KG1 (cell line): ENCODE measurements at places on chromosomes 3 and 15.

- DNase-seq, result no peak
These were observed 622.9 kb upstream of the SGO1 start for GRCh38 chr3:20808864-20809263.

DNA sequence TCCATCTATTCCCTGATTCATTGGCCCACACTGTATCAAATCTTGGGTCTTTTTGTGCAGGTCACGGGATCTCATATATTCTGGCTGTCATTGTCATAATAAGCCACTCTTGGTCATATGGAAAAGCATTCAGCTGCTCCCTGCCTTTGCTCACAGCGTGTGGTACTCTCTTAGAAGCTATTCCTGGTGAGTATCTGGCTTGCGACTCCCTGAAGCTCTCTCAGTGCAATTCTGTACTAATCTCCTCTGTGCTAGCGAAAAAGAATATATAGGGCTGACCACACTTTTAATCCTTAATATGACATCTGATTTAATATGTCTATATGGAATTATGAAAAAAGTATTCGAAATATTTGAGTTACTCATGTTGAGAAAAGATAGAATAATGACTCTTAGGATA is 440.8 kb upstream of the GBE1 start:
- DNase-seq, result no peak

DNA sequence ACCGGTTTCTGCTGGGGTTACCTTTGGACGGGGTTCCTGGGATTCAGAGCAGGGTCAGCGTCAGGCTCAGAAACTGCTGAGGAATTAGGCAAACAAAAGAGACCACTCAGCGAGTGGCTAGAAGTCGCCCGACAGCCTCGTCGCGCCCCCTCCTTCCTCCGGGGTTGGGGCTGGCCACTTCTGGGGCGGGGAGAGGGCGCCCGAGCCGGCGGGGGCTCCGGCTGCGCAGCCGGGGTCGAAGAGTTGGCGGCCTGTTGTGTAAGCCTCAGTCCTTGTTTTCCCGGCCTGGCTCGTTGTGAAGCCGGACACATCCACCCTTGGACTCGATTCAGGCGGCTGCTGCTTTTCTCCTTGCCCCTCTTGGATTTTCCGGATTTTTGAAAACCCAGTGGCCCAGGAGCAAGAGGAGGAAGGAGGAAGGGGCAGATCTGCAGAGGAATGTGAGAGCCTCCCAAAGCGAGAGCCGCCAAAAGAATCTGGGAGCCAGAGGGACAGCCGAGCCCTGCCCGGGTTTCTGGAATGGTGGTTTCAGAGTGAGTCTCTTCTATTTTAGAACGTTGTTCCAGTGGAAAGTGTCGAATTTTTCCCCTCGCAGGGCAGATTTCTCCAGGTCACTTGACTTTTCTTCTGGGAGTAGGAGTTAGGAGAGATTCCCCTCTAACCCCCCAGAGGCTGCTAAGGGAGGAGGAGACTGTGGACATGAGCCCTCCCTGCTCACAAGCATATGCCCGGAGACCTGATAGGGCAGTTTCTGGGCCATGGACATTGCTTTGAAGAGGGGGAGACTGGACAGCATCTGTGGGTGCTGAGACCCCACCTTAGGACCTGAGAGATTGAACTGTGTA is 666 bp downstream of the SNX33 start:
- no peak for DNase-seq

DNA sequence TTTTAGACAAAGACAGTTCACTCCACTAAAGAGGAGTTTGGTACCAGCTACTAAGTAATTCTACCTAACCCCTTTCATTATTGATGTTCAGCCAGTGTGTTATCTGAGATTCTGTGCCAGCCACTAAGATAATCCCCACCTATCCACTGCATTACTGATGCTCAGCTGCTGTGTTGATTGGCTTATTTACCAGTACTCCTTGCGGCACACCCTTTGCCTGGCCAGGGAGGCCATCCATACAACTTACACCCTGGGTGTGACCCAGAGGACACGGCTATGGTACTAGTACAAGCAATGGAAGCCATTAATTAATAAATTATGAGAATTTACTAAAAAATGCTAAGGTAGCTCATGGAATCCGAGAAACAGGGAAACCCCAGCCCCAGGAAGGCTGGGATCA is 290.7 kb upstream of the CTNNB1 start:
- no peak for DNase-seq

- no peak for DNase-seq
These were observed 10.1 kb upstream of the PPP1R2 start for GRCh38 chr3:195553268-195553667.

GRCh38 chr3:187101184-187102072 is 37.9 kb downstream of the RPL39L start:
- no peak for DNase-seq

DNA sequence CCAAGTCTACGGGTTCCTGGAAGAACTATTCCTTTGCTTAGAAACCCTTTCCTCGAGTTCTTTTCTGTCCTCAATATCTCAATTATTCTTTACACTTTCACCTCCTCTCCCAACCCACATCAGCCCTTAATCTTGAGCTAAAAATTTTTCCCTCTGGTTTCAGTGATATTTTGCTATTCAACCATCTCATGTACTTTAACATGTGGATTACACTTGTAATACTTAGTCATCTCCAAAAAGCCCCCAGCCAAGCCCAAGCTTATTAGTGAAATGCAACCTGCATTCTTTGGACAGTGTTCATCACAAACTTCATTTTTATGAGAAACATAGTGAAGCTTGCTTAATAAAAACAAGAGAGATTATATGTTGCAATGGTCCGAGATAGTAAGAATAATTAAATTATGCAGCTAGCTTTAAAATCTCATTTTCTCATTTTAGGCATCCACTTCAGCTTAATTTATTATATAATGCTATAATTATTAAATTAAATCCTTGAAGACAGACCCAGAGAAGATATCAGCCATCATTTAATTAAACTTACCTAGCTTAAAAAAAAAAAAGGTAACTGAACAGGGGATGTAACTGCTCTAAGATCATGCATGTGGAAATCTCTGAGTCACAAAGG is 534.5 kb upstream of the TBL1XR1 start:
- DNase-seq, result no peak

DNA sequence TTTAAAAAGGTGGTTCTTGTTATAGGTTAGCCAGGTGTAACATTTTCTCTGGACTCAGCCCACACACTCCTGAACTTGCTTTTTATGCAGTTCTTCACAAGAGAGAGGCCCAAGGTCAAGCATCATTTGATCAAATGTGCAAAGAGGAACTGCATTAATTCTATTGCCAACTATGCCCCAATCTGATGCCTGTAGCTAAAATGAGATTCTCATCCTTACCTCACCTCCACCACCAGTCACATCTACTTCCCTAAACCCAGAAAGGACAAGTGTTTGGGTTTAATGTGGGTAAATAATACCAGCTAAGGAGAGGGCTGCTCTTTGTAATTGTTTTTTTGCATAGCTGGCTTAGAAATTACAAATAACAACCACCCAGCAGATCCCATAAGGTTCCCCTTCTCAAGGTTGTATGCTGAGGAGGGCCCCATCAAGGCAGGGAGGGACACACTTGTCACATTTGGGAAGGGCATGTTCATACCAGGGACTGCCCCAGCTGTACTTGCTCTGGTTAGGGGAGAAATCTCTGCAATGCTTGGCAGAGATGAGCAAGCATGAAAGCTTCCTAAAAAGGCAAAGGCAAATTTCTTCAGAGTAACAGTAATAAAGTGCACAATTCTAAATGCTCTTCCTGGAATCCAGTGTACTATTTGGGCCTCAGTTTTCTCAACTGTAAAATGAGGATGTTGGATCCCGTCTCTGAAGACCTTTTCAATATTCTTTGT is 76.2 kb downstream of the TGFBR2 start:
- DNase-seq, result no peak

- DNase-seq, result no peak
These were observed 57.6 kb upstream of the ATP11B start for GRCh38 chr3:182735672-182736071.

DNA sequence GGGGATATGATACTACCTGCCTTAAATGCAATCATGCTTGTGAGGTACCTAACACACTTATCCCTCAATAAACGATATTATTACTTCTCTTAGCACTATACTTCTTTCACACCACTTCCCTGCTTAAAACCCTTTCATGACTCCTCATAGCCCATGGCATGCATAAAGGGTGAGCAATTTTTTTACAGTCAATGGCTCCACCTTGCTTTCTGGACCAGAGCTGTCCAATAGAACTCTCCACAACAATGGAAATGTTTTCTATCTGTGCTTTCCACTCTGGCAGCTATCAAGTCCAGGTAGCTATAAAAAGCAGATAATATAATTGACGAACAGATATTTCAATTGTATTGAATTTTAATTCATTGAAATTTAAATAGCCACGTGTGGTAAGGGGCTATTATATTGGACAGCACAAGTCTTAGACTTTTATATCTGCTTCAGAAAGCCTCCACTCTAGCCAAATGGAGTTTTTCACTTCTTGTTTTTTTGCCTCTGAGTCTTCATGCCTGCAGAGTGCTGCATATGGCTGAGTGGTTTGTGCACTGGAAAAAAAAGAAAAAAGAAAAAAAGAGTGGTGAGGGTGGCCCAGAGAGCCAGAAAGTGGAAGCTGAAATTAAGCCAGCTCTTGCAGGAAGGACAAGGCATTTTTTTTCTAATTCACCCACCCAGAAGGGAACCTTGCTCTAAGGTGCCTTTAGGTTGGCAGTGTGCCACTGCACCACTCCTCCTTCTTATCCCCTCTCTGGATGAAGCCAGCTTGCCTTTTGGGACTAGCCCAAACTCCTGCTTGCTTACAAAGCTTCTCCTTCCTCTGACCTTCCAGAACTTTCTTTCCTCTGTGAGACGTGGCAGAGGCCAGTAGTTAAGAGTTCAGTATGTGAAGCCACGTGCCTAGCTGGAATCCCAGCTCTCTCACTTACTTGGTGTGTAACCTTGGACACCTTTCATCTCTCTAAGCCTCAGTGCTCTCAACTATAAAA is 239.0 kb upstream of the LRTM1 start:
- DNase-seq, result no peak

- no peak for DNase-seq
These were observed 135.1 kb upstream of the KLHL25 start for GRCh38 chr15:85929786-85930185.

GRCh38 chr15:88032787-88033186 is 223.8 kb downstream of the NTRK3 start:
- no peak for DNase-seq

DNA sequence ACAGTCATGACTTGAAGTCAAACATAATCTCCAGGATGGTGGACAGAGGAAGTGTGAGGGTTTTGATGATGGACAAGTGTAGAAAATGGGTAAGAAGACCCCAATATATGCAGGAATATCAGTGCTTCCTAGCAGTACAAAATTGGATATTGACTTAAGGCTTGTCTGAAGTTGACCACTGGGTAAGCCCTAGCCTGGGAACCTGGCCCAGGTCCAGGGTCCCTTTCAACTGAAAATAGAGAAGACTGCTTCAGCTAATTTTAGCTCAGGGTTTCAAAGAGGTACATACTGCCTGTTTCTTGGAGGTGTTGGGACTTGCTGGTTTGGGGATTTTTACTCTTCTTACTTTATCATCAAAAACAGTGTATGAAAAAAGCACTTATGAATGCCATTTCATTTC is 4.7 kb downstream of the NR1D2 start:
- no peak for DNase-seq

DNA sequence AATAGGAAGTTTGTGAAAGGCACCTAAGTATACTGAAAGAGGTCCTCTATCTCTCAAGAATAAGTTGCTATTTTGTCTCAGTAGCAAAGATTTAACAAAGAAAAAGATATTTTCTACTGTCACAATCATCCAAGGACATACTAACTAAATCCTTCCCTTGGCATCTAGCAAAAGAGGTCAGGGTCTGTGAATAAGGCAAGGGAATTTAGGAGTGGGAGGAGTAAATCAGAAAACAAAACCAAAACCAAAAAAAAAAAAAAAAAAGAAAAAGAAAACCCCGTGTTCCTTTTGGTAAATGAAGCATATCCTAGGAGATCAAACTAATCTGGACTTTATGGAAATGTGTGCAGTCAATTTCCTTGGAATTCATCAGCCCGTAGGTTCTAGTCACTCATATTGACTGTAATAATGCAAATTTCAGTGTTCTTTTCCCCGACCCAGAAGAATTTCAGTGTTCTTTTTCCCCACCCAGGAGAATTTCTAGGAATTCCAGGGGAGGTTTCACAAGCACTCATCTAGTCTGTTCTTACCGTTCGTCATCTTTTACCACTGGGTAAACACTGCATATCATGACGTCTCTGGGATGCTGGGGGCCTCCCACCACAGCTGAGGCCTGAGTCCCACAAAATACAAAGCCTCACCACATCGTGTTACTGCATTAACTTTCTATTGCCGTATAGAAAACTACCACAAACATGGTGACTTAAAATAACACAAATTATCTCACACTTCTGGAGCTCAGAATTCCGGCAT is 113.8 kb upstream of the CCDC54 start:
- no peak for DNase-seq

- DNase-seq, result peak; percentile 50
These were observed 728 bp downstream of the CRTC3 start for GRCh38 chr15:90530250-90531051.

DNA sequence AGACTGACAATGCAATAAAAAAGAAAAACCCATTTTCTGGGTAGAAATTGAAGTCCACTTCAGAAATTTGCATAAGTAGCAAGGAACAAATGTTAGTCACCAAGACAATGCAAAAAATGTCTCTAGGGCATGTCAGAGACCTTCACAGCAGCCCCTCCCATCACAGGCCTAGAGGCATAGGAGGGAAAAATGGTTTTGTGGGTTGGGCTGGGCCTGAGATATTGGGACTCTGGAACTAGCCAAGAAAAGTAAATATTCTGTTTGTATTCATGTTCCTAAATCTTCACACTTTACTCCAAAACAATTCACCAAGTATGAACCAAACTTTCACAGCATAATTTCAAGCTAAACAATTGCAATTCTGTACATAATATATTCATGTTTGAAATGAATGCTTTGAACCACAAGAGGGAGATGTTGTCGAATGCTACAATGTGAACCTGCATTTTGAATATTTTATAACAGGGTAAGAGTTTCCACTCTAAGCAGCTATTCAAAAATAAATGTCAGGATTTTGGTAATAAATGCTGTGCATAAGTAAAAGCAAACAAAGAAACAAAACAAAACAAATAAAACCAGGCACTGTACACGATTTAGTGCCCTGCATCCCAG is 429.2 kb downstream of the OTOL1 start:
- DNase-seq, result peak; percentile 11

DNA sequence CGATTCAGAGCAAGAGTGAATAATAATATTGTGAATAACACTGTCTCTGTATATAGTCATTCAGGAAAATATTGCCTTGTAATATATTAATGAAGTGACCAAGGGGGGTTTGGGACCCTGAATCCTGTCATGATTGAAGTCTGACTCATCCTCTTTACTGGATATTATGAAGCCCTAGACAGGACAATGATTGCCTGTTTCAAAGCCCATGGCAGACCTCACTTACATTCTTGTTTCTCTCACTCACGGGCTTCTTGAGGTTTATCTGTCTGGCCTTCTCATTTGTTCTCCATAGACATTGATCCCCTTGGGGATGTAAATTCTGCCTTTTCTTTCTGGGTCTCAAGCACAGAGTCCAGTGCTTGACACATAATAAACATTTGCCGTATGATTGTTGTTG is 449.3 kb upstream of the THRB start:
- no peak for DNase-seq
